ENCODE measurements at places on chromosomes 3 and 15. TPM values are rescaled to one million over a fixed set of nuclear protein-coding genes. Genes with fewer than 3 reads are reported as not detected.

DNA sequence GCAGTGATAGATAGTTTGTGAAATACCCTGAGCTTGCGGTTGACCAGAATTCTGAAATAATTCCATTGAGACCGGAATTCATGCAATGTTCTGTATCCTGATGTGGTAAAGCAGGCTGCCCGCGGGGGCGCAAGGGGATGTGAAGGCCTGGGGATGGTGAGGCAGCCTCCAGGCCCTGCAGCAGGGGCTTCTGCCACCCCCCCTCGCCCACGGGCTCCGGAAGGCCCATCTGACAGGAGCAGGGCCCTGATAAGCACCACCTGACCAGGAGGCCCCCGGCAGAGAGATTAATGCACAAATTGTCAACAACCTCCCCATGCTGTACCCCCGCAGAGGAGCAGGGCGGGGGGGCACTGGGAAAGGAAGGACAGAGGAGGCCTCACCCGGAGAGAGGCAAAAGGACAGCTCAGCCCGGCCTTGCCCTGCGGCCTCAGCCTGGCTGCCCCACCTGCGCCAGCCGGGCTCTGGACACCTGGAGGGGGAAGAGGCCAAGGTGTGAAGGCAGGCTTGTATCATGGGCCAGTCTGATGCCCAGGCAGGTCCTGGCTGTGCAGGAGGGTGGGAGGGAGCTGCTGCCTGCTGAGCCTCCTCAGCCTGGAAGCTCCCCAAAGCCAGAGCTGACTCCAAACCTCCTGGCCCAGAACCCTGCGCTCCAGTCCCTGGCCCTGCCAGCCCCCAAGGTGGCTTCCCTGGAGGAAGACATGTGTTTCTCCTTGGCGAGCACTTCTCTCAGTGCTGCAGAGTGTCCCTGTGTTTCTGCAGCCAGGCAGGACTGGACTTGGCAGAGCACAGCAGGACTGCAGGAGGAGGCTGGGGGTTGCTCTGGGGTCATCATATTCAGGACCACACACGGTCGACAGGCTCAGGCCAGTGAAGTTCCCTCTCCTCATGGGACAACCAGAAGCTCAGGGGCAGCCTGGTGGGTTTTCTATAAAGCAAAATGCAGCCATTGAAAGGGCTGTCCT is 46.5 kb downstream of the RPN1 start:
- H3K27me3 ChIP-seq, result no peaks in the 10 kb centered on the region
- no peak overlapping the region for H3K4me3 ChIP-seq
- no peak overlapping the region for H3K27ac ChIP-seq
- peaks cover 15% of the 10 kb centered on the region for H3K4me1 ChIP-seq
- DNase-seq, result no peak
- no peaks in the 10 kb centered on the region for H3K36me3 ChIP-seq

- no peaks in the 10 kb centered on the region for H3K27me3 ChIP-seq
- no peak for DNase-seq
- H3K36me3 ChIP-seq, result no peaks in the 10 kb centered on the region
- peak overlapping the region; percentile 83 for H3K27ac ChIP-seq
- H3K4me3 ChIP-seq, result peak overlapping the region; percentile 93
- H3K4me1 ChIP-seq, result peaks cover 51% of the 10 kb centered on the region
These were observed 619 bp downstream of the EIF2AK4 start for GRCh38 chr15:39934397-39935071.

DNA sequence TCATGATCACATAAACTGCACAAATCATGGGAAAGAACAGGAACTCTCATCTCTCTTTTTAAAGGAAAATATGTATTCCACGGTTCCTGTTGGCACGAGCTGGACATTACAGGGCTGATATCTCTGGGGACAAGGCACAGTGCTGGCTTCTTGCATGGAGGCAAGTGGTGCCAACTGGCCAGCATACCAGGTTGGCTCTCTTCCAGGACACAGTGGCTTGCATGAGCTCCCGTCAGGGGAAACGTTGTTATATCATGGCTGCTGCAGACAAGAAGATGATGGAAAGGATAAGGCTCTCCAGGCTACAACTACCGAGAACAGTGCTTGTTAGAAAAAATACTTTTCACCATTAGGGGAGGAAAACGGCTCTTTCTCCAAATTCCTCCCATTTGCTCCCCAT is 283.9 kb downstream of the RORA start:
- H3K36me3 ChIP-seq, result no peaks in the 10 kb centered on the region
- peak; percentile 86 for DNase-seq
- no peak overlapping the region for H3K4me3 ChIP-seq

DNA sequence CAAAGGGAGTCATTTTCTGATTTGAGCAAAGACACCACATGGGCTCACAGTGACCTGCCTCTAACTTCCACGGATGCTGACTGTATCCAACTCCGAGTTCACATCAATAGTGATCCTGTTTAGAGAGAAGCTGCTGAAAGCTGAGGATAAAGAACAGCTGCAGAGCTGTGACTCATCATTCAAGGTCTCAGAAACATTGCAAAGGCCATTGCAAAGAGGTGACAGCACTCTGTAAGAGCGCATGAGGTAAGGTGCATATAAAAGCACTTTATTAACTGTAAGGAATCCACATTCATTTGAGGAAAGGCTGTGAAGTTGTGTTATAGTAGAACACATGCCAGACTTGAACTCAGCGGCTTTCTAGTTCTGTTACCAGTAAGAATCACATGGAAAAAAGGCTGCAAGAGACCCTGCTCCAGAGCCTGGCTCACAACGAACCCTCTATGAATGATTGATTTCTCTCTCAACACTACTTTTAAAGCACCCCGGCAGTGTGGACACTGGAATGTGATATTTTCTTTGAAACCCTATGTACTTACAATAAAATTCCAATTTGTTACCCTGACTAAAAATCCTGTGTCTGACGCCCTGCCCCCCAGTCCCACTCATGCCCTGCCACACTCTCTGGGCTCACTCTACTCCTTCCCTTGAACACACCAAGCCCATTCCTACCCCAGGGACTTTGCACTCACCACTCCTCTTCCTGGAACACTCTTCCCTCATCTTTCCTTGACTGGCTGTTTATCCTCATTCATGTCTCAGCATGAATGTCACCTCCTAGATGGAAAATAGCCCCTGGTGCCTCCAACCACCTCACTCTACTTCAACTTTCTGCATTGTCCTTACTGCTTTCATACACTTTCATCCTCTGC is 111.2 kb downstream of the LSM3 start:
- peak; percentile 40 for DNase-seq
- H3K27ac ChIP-seq, result no peak overlapping the region
- no peak overlapping the region for H3K4me3 ChIP-seq
- H3K27me3 ChIP-seq, result no peaks in the 10 kb centered on the region

GRCh38 chr3:110066206-110066605 is 728.9 kb upstream of the DPPA4 start:
- H3K27ac ChIP-seq, result no peak overlapping the region
- no peaks in the 10 kb centered on the region for H3K36me3 ChIP-seq
- H3K4me3 ChIP-seq, result no peak overlapping the region
- no peak for DNase-seq

DNA sequence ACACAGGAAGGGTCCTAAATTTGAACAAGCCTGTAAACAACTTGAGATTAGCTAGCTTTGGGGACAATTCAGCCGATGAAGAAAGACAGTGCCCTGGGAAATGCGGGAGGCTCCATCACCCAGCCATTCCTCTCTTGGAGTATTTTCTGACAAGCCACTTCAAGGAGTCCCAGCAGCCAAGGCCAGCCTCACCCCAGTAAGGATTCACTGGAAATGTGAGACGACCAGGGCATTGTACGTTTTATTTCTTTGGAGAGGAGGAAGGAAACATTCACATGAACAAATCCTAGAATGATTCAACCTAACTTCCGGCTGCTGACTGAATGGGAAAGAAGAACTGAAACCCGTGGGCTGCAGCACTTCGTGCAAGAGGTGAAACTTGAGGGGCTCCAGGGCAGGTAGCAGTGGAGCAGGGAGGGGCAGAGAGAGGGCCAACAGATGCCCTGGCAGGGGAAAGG is 116.4 kb upstream of the ARHGEF3 start:
- H3K27ac ChIP-seq, result no peak overlapping the region
- H3K36me3 ChIP-seq, result no peaks in the 10 kb centered on the region
- no peaks in the 10 kb centered on the region for H3K27me3 ChIP-seq
- H3K4me3 ChIP-seq, result no peak overlapping the region
- peaks cover 44% of the 10 kb centered on the region for H3K4me1 ChIP-seq

DNA sequence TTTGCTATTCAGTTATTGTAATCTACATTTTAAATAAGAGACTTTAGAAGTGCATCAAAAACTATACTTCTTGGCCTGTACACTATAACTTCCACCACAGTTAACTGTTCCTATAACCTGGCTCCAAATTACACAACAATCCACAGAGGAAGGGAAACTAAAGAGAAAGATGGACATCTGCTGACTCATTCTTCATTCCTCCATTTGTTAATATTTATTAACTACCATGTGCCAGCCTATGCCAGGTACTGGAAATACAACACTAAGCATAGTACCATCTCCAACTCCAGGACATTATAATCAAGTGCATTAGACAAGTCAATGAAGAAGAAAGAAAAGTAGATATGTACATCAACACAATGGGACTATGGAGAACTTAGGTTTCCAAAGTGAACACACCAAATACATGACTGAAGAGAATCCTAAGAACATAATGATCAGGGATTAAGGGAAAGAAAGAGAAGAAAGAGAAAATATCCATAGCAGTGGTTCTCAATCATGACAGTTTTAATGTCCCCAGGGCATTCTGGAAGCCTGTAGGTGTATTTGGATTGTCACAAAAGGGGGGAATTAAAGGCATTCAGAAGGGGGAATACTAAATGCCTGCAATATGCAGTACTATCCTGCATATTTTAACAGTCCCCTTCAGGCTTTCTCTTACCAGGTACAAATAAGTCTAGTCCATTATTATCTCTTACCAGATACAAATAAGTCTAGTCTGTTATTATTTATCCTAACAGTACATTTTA is 8.9 kb downstream of the ICE2 start:
- H3K36me3 ChIP-seq, result peaks cover 24% of the 10 kb centered on the region
- H3K27ac ChIP-seq, result no peak overlapping the region
- no peak overlapping the region for H3K4me3 ChIP-seq
- no peaks in the 10 kb centered on the region for H3K27me3 ChIP-seq
- H3K4me1 ChIP-seq, result no peaks in the 10 kb centered on the region

DNA sequence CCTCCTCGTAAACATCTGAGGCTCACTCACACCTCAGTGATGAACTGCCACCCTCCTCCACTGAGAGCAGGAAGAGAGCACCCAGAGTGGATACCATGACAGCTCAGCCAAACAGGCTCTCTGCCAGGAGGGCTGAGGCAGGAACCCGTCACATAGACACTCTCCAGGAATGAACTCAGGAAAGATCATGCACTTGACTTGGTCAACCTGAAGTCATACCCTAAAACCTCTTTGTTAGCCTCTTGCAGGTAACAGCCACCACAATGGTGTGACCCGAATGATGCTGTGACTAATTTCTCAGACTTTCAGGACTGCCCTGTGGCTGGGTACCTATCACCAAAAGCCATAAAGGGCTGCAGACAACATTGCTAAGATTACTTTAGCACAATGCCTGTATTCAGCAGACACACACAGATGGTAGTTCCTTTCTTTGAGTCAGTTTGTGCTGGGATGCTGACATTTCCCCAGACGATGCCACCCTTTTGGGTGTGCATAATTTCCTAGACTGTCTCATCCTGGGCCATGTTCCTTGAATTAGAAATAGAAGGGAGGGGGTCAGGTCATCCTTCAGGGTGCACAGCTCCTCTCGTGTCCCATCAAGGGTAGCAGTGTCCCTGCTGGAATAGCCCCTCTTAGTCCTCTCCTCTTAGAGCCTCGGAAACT is 30.3 kb downstream of the CX3CR1 start:
- no peak overlapping the region for H3K27ac ChIP-seq
- H3K36me3 ChIP-seq, result no peaks in the 10 kb centered on the region
- no peaks in the 10 kb centered on the region for H3K4me1 ChIP-seq
- H3K27me3 ChIP-seq, result no peaks in the 10 kb centered on the region
- no peak for DNase-seq

- H3K36me3 ChIP-seq, result no peaks in the 10 kb centered on the region
- no peaks in the 10 kb centered on the region for H3K27me3 ChIP-seq
- no peak overlapping the region for H3K27ac ChIP-seq
- H3K4me1 ChIP-seq, result no peaks in the 10 kb centered on the region
- no peak for DNase-seq
These were observed 25.1 kb downstream of the CASR start for GRCh38 chr3:122208579-122208978.

DNA sequence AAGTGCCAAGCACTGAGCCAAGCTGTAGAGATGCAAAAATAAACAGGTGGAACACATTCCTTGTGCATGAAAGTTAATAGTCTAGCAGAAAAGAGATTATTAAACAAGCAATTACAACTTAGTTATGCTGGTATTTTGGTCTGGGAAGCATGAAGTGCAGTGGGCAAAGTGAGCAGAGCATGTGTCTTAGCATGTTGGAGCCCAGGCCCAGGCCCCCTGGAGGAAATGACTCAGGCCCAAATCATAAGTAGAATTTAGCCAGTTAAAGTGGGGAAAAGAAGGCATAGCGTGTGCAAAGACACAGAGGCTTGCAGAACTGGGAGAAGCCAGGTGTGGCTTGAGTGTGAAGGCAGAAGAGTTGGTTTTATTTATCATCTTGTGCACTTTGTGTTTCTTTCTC is 163.8 kb upstream of the ATP11B start:
- no peaks in the 10 kb centered on the region for H3K36me3 ChIP-seq
- no peak overlapping the region for H3K4me3 ChIP-seq
- H3K27me3 ChIP-seq, result no peaks in the 10 kb centered on the region
- H3K4me1 ChIP-seq, result no peaks in the 10 kb centered on the region
- no peak overlapping the region for H3K27ac ChIP-seq

DNA sequence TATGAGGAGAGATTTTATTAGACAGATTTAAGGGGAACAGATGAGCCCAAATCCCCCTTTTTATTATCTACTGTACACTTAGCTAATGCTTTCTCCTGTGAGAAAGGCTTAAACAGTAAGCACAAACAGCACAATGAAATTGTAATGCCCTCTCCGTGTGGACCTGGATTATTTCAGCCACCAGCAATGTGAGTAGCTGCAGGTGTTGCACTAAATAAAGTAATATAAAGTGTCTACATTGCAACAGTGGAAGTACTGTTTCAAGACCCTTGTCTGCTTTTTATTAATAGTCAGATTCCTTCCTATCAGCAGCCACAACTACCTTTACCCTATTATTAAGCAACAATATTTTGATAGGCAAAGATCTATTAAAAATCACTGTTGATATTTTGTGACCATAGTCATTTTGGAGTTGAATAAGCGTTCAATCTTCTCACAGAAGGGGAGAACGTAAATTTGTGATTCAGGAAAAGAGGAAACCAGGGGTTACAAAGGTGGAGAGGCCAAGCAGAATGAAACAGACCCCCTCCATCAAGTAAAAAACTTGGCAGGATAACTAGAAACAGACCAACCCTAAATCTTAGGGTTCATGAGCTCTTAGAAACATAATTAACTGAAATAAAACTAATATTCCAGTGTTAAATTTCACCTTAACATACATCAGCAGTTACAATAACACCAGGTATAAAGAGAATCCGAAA is 422.6 kb downstream of the MECOM start:
- H3K27ac ChIP-seq, result peak overlapping the region; percentile 35
- no peaks in the 10 kb centered on the region for H3K27me3 ChIP-seq
- no peak for DNase-seq

The RNF168 gene
- 20.8 TPM for total RNA-seq

The CTNNB1 gene
- 209 TPM for total RNA-seq

The SPATA12 gene
- not detected for total RNA-seq

The CADM2 gene
- total RNA-seq, result 0.19 TPM

The POPDC2 gene
- total RNA-seq, result 791 TPM

The DUOXA2 gene
- total RNA-seq, result not detected

The ADGRG7 gene
- not detected for total RNA-seq

The MST1 gene
- total RNA-seq, result 3.2 TPM

Measured in heart left ventricle (tissue), 16 donors.